ENCODE measurements at places on chromosomes 16 and 17.

- DNase-seq: peak; percentile 61
- H3K4me1 ChIP-seq: peaks cover 33% of the 10 kb centered on the region
- H3K27me3 ChIP-seq: peaks cover 19% of the 10 kb centered on the region
- no peaks in the 10 kb centered on the region for H3K36me3 ChIP-seq
- peak overlapping the region; percentile 34 for H3K27ac ChIP-seq
- H3K4me3 ChIP-seq: peak overlapping the region; percentile 72
Measured at GRCh38 chr17:65560628-65561451, 608 bp downstream of the AXIN2 start.

DNA sequence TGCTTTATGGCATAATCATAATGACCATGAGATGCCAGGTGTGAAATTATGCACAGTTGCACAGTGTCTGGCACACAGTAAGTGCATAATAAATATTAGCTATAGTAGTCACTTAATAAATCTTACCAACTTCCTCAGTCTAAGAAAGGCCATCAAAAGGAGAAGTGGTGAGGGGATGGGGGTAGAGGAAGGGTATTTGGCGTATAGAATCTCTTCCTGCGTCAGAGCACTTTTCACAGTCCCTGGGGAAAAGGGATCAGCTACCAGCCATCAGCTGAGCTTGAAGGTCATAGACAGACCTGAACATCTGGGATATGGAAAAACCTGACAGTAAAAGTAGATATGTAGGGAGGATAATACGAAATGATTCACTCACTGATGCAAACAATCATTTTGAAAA, 5.8 kb downstream of the CRHR1 start:
- peaks cover 54% of the 10 kb centered on the region for H3K27me3 ChIP-seq
- DNase-seq: no peak
- H3K27ac ChIP-seq: no peak overlapping the region
- H3K36me3 ChIP-seq: no peaks in the 10 kb centered on the region
- H3K4me1 ChIP-seq: no peaks in the 10 kb centered on the region
- H3K4me3 ChIP-seq: no peak overlapping the region

- no peak for DNase-seq
- peak overlapping the region; percentile 42 for H3K27ac ChIP-seq
- peaks cover 11% of the 10 kb centered on the region for H3K27me3 ChIP-seq
- peak overlapping the region; percentile 24 for H3K4me3 ChIP-seq
- H3K4me1 ChIP-seq: peaks cover 63% of the 10 kb centered on the region
Measured at GRCh38 chr16:10868596-10869469, 8.2 kb upstream of the CIITA start.

- peaks cover 6% of the 10 kb centered on the region for H3K27me3 ChIP-seq
- DNase-seq: no peak
- no peak overlapping the region for H3K27ac ChIP-seq
- H3K4me3 ChIP-seq: no peak overlapping the region
- H3K36me3 ChIP-seq: no peaks in the 10 kb centered on the region
- H3K4me1 ChIP-seq: peaks cover 4% of the 10 kb centered on the region
Measured at GRCh38 chr17:55307879-55308278, 43.1 kb downstream of the HLF start.

GRCh38 chr17:59638553-59638952, 18.9 kb downstream of the CLTC start:
- no peak overlapping the region for H3K27ac ChIP-seq
- no peaks in the 10 kb centered on the region for H3K27me3 ChIP-seq
- H3K36me3 ChIP-seq: peaks cover 5% of the 10 kb centered on the region
- peaks cover 56% of the 10 kb centered on the region for H3K4me1 ChIP-seq

DNA sequence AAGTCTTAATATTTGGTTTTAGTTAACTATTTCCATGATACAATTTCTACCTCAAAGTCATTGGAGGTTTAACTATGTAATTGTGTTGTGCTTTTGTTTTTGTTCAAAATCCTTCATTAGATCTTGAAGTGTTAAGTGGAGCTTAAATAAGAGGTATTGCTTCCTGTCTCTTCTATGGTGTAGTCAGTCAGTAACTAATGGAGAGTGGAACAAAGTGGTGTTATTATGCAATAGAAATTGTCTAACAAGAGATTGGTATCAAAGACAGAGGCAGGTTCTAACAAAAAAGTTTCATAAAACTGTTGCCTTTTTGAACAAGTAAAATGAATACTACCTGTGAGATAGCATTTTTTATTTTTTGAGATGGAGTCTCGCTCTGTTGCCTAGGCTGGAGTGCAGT, 45.2 kb downstream of the GRB7 start:
- H3K36me3 ChIP-seq: peaks cover 30% of the 10 kb centered on the region
- no peaks in the 10 kb centered on the region for H3K27me3 ChIP-seq
- H3K4me3 ChIP-seq: no peak overlapping the region
- H3K4me1 ChIP-seq: peaks cover 34% of the 10 kb centered on the region
- DNase-seq: no peak
- H3K27ac ChIP-seq: no peak overlapping the region

- peaks cover 11% of the 10 kb centered on the region for H3K4me1 ChIP-seq
- peak overlapping the region; percentile 46 for H3K4me3 ChIP-seq
- H3K36me3 ChIP-seq: peaks cover 12% of the 10 kb centered on the region
- peaks cover 20% of the 10 kb centered on the region for H3K27me3 ChIP-seq
Measured at GRCh38 chr17:35731917-35732805, 722 bp downstream of the RASL10B start.

DNA sequence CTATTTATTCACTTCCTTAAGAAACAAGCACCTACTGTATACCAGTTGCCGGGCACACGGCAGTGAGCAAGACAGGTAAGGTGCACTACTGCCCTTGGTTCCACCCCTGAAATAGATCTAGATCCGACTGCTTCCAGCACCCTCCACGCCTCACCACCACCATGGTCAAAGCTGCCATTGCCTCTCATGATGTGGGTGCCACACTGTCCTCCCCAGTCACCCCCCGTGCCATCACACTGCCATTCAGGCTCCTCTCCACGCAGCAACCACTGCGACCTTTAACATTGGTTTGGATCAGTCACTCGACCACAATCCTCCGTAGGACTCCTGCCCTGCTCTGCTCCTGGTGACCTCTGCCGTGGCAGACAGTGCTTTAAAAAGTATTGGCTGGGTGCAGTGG, 226.8 kb downstream of the CPPED1 start:
- H3K27me3 ChIP-seq: no peaks in the 10 kb centered on the region
- H3K27ac ChIP-seq: peak overlapping the region; percentile 62
- peaks cover 22% of the 10 kb centered on the region for H3K4me1 ChIP-seq
- DNase-seq: no peak
- H3K36me3 ChIP-seq: peaks cover 9% of the 10 kb centered on the region
- no peak overlapping the region for H3K4me3 ChIP-seq

DNA sequence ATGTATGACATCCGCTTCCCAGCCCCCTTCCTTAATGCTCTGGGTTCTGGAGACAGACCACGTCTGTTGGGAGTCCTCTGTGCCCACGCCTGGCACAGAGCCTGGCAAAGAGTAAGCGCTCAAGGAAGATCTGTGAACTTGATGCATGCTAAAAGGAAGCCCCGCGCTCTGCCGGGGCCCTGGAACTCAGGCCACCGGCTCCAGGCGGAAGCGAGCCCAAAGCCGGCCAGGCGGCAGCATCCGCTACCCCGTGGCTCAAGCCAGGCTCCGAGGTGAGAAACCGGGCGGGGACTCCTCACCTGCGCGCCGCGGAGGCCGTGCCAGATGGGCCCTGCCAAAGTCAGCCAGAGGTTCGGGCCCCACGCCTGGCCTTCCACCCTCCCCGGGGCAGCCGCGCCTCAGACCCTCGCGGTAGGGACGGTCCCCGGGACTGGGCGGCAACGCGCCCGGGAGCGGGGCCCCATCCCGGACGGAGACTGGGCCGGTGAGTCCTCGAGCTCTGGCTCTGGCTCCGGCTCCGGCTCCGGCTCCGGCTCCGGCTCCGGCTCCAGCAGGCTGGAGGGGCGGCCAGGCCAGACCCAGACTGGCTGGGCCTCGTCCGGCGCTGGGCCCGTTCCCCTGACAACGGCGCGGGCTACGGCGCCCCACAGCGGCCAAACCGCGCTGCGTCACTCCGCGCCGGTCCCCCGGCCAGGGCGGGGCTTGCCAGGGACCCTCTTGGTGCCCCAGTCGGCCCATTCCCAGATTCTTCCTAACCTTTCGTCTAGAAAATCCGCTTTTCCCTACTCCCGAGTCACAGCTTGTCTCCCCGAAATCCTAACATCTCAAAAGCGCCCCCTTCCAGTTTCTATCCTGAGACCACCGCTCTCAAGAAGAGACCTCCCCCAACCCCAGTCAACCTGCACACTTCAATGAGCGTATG, at the start of gene ZDHHC1:
ZDHHC1 (minus strand) TSS at position 606 of the 922 bp plus-strand sequence. CDS start 8,702 bp downstream, outside the sequence.
- H3K27ac ChIP-seq: peak within 1 kb of the TSS; percentile 50
- H3K4me3 ChIP-seq: peak within 1 kb of the TSS; percentile 84
- peaks cover 44% of the 10 kb centered on the region for H3K27me3 ChIP-seq
- H3K36me3 ChIP-seq: peaks cover 2% of the 10 kb centered on the region
- H3K4me1 ChIP-seq: peaks cover 10% of the 10 kb centered on the region
- DNase-seq: peak; percentile 34

DNA sequence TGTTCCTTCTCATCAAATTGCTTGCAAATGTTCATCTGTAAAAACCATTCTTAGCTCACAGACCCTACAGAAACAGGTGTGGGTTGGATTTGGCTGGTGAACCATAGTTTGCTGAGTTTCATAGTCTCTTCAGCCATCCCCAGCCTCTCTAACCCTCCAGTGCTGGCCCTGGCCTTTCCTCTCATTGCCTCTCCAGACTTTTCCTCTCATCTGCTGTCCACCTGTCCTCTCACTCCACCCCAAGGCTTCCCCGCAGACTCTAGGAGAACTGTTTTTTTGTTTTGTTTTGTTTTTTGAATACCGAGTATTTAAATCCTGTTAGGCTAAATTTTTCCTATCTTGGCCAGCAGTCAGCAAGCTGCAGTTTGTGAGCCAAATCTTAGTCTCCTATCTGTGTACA, 41.1 kb downstream of the MEOX1 start:
- no peak overlapping the region for H3K4me3 ChIP-seq
- peaks cover 11% of the 10 kb centered on the region for H3K27me3 ChIP-seq
- no peaks in the 10 kb centered on the region for H3K4me1 ChIP-seq
- no peaks in the 10 kb centered on the region for H3K36me3 ChIP-seq
- DNase-seq: no peak

- peaks cover 53% of the 10 kb centered on the region for H3K4me1 ChIP-seq
- peak overlapping the region; percentile 97 for H3K27ac ChIP-seq
- DNase-seq: peak; percentile 79
- H3K4me3 ChIP-seq: peak overlapping the region; percentile 90
- peaks cover 67% of the 10 kb centered on the region for H3K27me3 ChIP-seq
- H3K36me3 ChIP-seq: peaks cover 2% of the 10 kb centered on the region
Measured at GRCh38 chr17:8119581-8120519, 1.5 kb upstream of the ALOXE3 start.

- no peak for DNase-seq
- H3K36me3 ChIP-seq: no peaks in the 10 kb centered on the region
- no peaks in the 10 kb centered on the region for H3K4me1 ChIP-seq
- H3K27me3 ChIP-seq: peaks cover 2% of the 10 kb centered on the region
- H3K27ac ChIP-seq: no peak overlapping the region
- H3K4me3 ChIP-seq: no peak overlapping the region
Measured at GRCh38 chr16:13401641-13402040, 500.2 kb downstream of the SHISA9 start.

- no peaks in the 10 kb centered on the region for H3K4me1 ChIP-seq
- peaks cover 4% of the 10 kb centered on the region for H3K27me3 ChIP-seq
- H3K27ac ChIP-seq: no peak overlapping the region
- no peaks in the 10 kb centered on the region for H3K36me3 ChIP-seq
- DNase-seq: no peak
- H3K4me3 ChIP-seq: no peak overlapping the region
Measured at GRCh38 chr17:17398188-17398942, 78.4 kb upstream of the MED9 start.

DNA sequence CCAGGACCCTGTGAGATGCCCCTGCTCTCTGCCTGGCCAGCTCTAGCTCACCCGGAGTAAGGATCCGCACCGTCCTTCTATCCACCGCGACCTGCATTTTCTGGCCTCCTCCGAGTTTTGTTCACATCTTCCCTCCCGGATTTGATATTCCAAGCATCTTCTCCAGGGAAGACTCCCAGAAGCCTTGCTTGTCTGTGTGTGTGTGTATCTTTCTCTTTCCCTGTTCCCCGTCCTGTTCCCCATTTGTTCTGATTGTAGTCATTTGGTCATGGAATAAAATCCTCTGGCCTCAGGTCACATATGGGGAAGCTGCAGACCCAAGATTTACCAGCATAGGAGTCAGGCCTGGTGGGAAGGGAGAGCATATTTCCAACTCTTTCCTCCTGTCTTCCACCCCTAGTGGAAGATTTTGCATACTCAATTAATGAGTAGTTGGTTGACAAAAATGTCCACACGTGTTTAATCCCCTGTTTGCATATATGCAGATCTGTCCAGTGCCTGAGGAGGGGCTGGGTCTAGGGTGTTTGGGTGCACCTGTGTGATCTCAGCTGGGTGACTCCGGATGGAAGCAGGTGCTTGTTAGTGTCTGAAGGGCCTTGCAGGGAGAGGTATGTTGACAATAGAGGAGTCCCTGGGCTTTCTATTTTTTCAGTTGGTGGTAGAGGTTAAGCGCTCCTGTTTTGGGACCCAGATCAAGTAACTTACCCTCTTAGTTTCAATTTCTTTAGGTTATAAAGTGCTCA, 1.9 kb downstream of the PRAC1 start:
- no peak for DNase-seq
- H3K27ac ChIP-seq: peak overlapping the region; percentile 77
- H3K36me3 ChIP-seq: peaks cover 1% of the 10 kb centered on the region
- H3K27me3 ChIP-seq: peaks cover 93% of the 10 kb centered on the region

- H3K27ac ChIP-seq: no peak overlapping the region
- no peak overlapping the region for H3K4me3 ChIP-seq
- no peaks in the 10 kb centered on the region for H3K4me1 ChIP-seq
- H3K36me3 ChIP-seq: peaks cover 25% of the 10 kb centered on the region
- H3K27me3 ChIP-seq: no peaks in the 10 kb centered on the region
Measured at GRCh38 chr16:69890114-69890891, 60.8 kb upstream of the CLEC18A start.

- H3K4me3 ChIP-seq: no peak overlapping the region
- DNase-seq: no peak
- no peaks in the 10 kb centered on the region for H3K36me3 ChIP-seq
Measured at GRCh38 chr17:74380086-74380958, 13.0 kb downstream of the GPR142 start.

- H3K4me1 ChIP-seq: peaks cover 10% of the 10 kb centered on the region
- no peak overlapping the region for H3K4me3 ChIP-seq
- no peak for DNase-seq
- peaks cover 48% of the 10 kb centered on the region for H3K36me3 ChIP-seq
Measured at GRCh38 chr17:40168262-40168832, 8.9 kb upstream of the RAPGEFL1 start.

DNA sequence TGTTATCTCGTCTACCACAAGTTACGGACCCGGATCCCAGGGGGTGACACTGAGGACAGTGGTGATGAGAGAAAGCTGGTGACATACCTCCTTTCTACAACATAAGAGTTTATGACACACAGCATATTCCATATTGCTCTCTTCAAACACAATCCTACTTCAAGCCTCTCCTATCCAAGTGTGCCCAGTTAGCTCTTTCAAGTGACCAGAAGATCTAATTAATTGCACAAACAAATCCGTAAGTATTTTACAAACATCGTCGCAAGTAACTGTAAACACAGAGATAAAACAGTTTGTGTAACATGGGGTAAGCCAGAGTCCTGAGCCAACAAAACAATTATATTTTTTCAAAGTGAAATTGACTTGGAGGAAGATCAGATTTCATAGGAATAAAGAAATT, 235.0 kb downstream of the CHD9NB start:
- H3K4me3 ChIP-seq: no peak overlapping the region
- no peaks in the 10 kb centered on the region for H3K27me3 ChIP-seq
- no peaks in the 10 kb centered on the region for H3K36me3 ChIP-seq
- no peak for DNase-seq
- no peak overlapping the region for H3K27ac ChIP-seq
